Activated CD4-positive, alpha-beta T cell treated with anti-CD3 and anti-CD28 coated beads for 24 hours (primary cell): ENCODE measurements at places on chromosomes 2 and 18.

- DNase-seq: no peak
These were observed 154.3 kb upstream of the KCNH7 start for GRCh38 chr2:162992828-162993227.

- DNase-seq: no peak
These were observed 69.1 kb downstream of the ACVR2A start for GRCh38 chr2:147913701-147914480.

DNA sequence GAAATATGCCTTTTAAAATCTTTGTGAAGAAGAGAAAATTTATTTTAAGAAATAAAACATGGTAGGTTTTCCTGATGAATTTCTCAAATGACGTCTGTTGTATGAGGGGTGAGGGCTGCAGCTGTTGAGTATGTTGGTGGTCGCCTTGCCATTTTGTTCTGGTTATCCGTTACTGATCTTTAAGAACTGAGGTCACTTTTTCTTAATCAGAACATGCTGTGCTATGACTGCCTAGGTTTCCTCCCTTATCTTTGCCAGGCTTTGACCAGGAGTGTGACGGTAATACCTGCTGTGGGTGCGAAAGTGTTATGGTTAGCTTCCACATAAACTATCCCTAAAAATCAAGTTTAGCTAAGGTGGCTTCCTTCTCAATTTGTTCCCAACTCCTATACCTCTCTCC is 176.9 kb downstream of the DIS3L2 start:
- no peak for DNase-seq

DNA sequence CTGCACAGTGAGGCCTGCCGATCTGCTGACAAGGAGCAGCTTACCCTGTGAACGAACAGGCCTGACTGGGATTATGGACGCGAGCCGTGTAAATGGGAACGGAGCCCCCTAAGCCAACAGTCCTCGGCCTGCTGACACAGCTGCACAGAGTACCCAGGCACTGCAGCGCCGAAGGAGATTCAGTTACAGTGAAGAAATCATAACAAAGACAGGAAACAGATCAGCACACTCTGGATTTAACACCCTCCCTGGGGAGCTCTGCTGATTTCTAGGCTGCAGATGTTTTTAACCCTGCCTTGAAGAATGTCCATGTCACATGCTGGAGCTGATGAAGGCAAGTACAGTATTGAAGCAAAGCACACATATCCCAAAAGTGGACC is 43.4 kb downstream of the COLEC12 start:
- DNase-seq: no peak

- DNase-seq: no peak
These were observed 37.2 kb downstream of the PRKCE start for GRCh38 chr2:45688479-45689298.

GRCh38 chr2:11753452-11753885 is 7.0 kb downstream of the LPIN1 start:
- no peak for DNase-seq

DNA sequence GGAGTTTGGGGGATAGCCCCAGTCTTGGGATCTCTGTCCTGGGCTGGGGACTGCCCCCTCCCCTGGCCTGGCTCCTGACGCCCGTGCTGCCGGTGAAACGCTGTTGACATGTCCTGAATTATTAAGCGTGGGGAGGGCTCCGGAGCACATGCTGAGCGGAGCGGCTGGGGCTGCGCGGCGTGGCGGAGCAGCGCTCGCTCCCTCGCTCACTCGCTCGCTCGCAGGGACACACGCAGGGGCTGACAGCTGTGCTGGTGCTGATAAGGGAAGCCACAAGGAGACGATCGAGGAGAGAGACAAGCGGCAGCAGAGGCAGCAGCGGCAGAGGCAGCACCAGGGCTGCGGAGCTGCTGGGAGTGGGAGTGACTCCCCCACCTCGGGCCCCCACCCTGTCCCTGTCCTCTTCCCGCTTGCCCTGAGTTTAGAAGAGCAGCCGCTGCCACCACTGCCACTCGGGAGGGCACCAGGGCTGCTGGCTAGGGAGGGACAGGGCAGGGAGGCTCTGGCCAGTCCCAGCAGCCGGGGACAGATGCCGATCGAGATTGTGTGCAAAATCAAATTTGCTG is at the start of gene ASIC4:
TSS of gene ASIC4 (plus strand) at position 287 of the 566 bp plus-strand sequence. CDS start at position 530, 243 bp downstream.
- DNase-seq: no peak

GRCh38 chr2:96249654-96250053 is 16.1 kb downstream of the TMEM127 start:
- DNase-seq: no peak

DNA sequence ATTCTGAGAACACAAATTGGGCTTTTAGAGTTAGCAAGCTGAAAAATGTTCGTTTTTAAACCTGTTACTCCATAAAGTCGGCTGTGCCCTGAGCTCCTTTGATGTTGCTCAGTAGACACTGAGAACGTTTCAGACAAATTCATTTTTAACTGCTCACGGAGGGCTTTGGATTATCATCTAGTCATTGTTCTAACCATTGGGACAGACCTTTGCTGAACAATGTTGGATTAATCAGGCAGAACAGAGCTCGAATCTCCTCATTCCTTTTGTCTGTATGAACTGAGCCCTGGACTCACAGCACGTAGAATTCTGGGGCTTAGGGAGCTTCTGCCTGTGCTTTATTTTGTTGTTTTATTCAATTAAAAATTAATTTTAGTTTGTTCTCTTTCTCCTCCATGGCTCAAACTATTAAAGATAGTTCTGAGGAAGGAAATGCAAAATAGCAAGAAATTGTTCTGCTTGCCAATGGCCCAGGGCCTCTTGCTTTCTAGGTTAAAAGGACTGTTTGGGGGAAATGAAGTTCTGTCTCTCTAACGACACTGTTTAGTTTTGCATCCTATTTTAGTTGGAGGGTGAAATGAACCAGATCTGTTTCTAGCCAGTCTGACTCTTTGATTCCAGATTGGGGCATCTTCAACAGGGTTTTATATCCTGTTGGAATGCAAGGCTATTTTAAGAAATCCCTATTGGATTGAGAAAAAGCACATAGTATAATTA is 114.7 kb upstream of the CXCR4 start:
- no peak for DNase-seq

- peak; percentile 39 for DNase-seq
These were observed 49.2 kb downstream of the SIGLEC15 start for GRCh38 chr18:45874491-45875184.

DNA sequence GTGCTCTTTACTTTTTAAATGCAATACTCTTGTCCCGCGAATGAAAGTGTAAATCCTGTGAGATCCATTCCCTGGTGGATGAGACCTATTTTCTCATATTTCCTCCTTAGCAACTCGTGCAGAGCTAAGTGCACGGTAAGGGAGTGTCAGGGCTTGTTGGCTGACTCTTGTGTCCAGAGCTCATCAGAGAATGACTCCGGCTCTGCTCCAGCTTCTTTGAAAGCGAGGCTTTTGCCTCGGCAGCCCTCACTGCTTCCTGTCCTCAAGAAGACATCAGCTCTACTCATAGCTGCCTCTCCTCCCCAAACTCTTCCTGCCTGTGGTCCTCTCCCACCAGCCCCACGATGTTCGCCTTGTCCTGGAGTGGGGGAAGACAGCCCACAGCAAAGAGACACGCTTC is 70.7 kb downstream of the LIPG start:
- no peak for DNase-seq

DNA sequence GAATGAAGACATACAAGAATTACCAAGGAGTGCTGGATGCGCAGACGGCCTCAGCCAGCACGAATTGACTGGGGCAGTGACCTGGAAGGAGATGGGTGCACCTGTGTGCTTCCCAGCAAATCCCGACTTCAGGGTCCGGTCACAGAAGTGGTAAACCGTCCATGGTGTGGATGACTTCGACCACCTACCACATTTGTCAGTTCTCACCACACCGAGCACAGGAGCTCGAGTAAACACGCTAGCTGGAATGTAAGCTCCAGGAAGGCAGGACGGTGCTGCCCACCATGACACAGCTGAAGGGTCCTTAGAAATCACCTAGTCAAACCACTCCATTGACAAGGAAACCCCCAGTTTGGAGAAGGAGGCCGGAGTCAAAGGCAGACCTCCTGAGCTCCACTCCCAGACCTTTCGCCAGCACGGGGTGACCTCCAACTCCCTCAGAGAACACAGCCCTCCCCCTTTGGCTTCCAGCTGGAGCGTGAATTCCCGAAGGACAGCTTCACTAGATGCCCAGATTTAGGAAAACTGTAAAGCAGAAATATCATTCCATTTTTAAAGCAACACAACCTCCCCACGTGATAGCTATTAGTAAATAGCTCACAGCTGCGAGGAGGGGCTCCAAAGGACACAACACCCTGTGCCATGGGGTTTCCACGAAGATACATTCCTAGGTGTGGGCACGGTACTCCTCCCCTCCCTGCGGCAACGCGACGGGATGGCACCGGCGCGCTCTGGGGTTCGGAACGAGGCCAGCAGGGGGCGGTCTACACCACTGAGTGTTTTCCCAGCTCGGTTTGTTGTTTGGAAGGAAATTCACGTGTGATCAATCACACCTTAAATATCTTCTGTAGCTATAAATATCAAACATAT is 34.1 kb upstream of the GNAL start:
- DNase-seq: peak; percentile 21

DNA sequence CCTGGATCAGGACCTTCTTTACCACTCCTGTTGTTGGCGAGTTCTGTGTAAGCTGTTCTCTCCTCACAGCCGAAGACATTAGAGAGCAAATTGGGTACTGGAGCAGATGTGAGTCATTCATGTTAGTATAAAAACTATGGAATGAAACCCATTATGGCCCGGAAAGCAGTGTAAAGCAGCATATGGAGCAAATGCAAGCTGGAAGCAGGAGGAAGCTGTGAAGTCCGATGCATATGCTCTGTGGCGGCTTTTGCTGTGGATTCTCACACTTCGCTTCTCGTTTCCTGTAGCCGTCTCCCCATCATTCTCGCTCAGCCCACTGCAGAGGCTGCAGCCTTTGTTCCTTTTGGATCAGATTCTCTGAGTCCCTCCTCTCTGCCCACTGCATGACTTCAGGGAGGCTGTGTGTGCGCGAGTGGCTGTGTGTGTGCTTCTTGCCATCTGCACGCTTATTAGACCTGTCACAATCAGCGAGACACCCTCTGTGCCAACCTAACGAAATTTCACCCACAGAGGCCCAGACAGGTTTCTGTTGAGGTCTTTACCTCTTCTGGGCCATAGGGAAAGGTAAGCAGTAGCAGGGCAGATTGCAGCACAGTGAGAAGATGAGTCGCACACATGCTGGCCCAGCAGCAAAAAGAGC is 3.3 kb upstream of the GALNT14 start:
- DNase-seq: no peak

DNA sequence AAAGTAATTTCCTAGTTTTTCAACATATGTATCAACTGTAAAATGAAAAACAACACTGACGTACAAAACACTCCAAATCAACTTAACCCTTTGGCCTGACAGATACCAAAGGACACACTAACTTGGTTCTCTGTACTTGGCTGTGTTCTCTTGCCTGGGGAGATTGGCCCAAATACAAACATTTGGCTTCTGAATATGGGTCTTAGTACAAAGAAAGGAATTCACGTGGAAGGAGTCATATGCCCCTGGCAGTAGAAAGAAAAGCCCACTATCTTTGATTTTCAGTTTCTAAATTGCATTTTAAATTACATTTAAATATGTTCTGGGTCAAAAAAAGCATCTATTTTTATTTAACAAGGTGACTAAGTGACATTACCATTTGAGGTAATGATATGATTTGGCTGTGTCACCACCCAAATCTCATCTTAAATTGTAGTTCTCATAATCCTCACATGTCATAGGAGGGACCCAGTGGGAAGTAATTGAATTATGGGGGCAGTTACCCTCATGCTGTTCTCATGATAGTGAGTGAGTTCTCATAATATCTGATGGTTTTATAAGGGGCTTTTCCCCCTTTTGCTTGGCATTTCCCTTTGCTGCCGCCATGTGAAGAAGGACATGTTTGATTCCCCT is 153.6 kb upstream of the CCDC195 start:
- no peak for DNase-seq

- no peak for DNase-seq
These were observed 254.7 kb downstream of the VAPA start for GRCh38 chr18:10168477-10168876.

- no peak for DNase-seq
These were observed 26.6 kb upstream of the ITGA4 start for GRCh38 chr2:181430406-181431118.

GRCh38 chr2:27992787-27993401 is 102.4 kb downstream of the BABAM2 start:
- no peak for DNase-seq

GRCh38 chr18:39724652-39725051 is 2159.1 kb upstream of the CELF4 start:
- DNase-seq: no peak
